ENCODE measurements at places on chromosomes 2 and 18.

DNA sequence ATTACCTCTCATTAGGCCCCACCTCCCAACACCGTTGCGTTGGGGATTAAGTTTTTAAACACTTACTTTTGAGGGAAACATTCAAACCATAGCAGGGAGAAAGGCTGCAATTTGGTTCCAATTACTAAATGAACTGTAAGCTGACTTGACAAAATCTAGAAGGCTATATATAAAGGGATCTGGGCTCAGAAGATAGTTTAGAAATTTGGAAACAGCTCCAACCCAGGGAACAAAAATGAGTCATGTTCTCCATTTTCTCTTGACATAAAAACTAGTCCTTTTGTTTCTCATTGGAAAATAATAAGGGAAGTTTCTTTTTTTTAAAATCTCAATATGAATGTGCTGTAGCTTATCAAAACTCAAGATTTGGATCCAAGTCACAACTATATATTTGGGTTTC is 17.5 kb downstream of the MOGAT1 start:
- no peak for DNase-seq

DNA sequence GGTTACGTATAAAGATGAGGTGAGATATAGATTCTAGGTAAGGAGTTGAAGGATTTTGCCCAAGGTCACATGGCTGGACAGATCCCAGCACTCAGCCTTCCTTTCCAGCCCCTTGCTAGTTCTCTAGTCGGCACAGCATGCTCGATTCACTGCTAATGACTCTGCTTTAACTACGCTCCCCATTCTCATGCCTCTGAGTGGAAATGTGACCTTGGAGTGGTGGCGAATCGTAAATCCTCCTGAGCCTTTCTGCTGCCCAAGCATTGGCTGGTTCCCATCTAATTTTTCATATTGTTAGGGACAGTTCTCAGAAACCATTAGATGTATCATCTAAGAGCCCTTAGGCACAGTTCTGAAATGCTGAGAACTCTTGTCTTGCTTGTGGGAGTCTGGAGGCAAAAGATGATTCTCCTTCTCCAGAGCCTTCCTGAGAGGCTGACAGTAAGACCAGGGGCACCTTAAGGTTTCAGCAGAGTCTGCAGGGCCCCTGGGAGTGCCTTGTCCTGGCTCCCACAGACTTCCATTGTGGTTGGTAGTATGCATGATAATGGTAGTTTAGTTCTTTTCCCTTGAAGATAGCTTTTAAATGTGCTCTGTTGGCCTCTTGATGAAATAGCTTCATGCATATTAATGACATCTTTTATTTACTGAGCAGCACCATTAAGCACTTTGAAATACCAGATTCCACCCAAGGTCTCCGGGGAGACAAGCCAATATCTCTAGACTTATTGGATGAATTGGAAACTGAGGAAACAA is 377.8 kb upstream of the SLC14A2 start:
- DNase-seq = no peak

- DNase-seq = no peak
These were observed 272.4 kb upstream of the THSD7B start for GRCh38 chr2:136492901-136493300.

- no peak for DNase-seq
These were observed 53.1 kb downstream of the CDC42EP3 start for GRCh38 chr2:37618326-37618725.

- DNase-seq = no peak
These were observed 217.5 kb downstream of the GLI2 start for GRCh38 chr2:120953066-120953756.

GRCh38 chr2:16664052-16664731 is 1.4 kb downstream of the CYRIA start:
- no peak for DNase-seq

Measured in RWPE1 (cell line).